CD4-positive, alpha-beta T cell (primary cell): ENCODE measurements at places on chromosomes 5 and 9.

DNA sequence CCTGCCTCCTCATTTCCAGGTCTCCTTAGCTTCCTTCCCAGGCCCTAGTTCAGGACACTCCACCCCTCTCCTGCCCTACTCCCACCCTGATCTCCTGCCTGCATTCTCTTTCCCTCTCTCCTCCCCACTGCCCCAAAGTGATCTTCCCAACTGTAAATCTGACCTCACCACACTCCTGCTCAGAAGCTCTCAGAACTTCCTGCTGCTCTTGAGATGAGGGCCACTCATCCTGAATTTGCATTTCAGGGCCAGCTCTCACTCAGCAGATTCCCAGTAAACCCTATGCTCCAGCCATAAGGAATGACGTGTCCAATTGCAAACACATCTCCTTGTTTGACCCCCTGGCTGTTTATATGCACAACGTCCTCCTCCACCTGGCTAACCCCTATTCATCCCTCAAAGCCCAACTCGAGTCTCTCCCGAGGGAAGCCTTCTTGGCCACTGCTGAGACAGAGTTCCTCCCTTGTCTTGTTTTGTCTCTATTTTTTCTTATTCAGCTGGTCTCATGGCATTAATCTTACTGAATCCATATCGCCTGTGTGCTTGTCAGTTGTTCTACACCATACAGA is 95.0 kb downstream of the NSG2 start:
- no peak for DNase-seq
- H3K4me3 ChIP-seq: no peak overlapping the region
- no peaks in the 10 kb centered on the region for H3K4me1 ChIP-seq
- H3K27ac ChIP-seq: no peak overlapping the region
- no peaks in the 10 kb centered on the region for H3K36me3 ChIP-seq
- H3K27me3 ChIP-seq: no peaks in the 10 kb centered on the region

GRCh38 chr9:117435630-117436261 is 20.9 kb upstream of the ASTN2 start:
- no peak overlapping the region for H3K4me3 ChIP-seq
- no peak overlapping the region for H3K27ac ChIP-seq
- H3K36me3 ChIP-seq: no peaks in the 10 kb centered on the region
- no peak for DNase-seq

GRCh38 chr9:2771661-2772060 is 54.4 kb downstream of the KCNV2 start:
- H3K27me3 ChIP-seq: no peaks in the 10 kb centered on the region
- H3K4me1 ChIP-seq: no peaks in the 10 kb centered on the region
- no peak for DNase-seq
- H3K4me3 ChIP-seq: no peak overlapping the region
- no peak overlapping the region for H3K27ac ChIP-seq

GRCh38 chr5:134525683-134526482 is 413 bp downstream of the JADE2 start:
- H3K27ac ChIP-seq: peak overlapping the region; percentile 70
- H3K27me3 ChIP-seq: no peaks in the 10 kb centered on the region
- peaks cover 9% of the 10 kb centered on the region for H3K36me3 ChIP-seq
- DNase-seq: peak; percentile 69

DNA sequence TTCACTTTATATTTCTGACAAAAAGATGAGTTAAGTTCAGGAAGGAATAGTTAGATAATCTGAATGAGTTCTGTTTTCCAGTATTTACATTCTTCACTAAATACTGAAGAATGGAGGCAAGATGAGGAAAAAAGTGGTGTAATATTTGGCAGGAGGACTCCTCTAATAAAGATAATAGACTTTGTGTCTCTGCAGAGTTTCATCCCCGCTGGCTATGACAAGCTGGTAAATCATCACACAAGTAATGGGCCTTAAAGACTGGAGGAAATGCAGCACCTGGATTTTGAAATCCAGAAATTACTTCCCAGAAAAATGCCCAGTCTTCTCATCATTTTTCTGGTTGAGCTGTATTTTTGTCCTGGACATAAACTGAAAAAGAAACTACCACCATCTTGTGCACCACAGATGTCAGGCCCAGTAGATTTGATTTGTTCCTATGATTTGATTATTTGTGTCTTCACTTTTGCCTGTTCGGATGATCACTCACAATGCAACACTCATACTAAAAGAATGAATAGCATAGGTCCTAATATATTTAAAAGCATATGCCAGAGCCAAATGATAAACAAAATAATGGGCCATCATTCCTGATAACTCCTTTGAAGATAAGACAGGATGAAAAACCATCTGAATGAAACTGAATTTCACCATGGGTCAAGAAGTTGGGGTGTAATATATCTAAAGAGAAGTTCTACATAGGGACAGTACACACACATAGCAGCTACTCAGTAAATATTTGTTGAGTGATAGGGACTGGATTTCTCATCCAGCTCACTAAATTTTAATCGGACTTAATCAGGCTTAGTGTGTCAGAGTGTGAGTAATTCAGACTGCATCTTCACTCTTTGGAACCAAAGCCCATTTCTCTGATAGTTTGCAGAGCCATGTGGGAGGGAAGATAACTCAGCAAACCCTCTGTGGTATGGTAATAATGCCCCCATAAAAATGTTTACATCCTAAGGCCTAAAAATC is 200.5 kb downstream of the HINT1 start:
- H3K4me1 ChIP-seq: no peaks in the 10 kb centered on the region
- H3K27ac ChIP-seq: no peak overlapping the region
- no peak overlapping the region for H3K4me3 ChIP-seq

- H3K4me3 ChIP-seq: no peak overlapping the region
- H3K27ac ChIP-seq: no peak overlapping the region
- peaks cover 14% of the 10 kb centered on the region for H3K4me1 ChIP-seq
- DNase-seq: no peak
These were observed 80.6 kb upstream of the LRRTM2 start for GRCh38 chr5:138955671-138956295.

DNA sequence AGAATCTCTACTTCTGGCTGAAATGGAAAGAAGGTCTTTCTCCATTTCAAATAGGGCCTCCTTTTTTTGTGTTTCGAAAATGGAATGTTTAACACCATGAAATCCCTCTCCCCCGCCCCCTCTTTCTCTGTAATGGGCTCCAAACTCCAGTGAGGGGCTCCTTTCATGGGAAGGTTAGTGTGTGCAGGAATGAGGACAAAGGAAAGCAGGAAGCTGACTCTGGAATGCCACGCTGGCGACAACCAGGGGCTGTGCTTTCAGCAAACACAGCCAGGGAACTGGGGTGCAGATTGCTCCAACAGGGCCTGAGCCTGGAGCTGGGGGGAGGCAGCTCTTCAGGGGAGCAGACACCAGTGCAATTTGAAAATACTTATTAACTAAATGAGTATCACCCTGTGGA is 82.8 kb downstream of the CRB2 start:
- H3K4me3 ChIP-seq: no peak overlapping the region
- DNase-seq: no peak
- no peaks in the 10 kb centered on the region for H3K4me1 ChIP-seq
- no peak overlapping the region for H3K27ac ChIP-seq
- no peaks in the 10 kb centered on the region for H3K27me3 ChIP-seq
- peaks cover 14% of the 10 kb centered on the region for H3K36me3 ChIP-seq

- no peak for DNase-seq
- no peaks in the 10 kb centered on the region for H3K36me3 ChIP-seq
- H3K27me3 ChIP-seq: peaks cover 3% of the 10 kb centered on the region
- H3K4me3 ChIP-seq: no peak overlapping the region
These were observed 92.4 kb upstream of the LIFR start for GRCh38 chr5:38648703-38649291.

DNA sequence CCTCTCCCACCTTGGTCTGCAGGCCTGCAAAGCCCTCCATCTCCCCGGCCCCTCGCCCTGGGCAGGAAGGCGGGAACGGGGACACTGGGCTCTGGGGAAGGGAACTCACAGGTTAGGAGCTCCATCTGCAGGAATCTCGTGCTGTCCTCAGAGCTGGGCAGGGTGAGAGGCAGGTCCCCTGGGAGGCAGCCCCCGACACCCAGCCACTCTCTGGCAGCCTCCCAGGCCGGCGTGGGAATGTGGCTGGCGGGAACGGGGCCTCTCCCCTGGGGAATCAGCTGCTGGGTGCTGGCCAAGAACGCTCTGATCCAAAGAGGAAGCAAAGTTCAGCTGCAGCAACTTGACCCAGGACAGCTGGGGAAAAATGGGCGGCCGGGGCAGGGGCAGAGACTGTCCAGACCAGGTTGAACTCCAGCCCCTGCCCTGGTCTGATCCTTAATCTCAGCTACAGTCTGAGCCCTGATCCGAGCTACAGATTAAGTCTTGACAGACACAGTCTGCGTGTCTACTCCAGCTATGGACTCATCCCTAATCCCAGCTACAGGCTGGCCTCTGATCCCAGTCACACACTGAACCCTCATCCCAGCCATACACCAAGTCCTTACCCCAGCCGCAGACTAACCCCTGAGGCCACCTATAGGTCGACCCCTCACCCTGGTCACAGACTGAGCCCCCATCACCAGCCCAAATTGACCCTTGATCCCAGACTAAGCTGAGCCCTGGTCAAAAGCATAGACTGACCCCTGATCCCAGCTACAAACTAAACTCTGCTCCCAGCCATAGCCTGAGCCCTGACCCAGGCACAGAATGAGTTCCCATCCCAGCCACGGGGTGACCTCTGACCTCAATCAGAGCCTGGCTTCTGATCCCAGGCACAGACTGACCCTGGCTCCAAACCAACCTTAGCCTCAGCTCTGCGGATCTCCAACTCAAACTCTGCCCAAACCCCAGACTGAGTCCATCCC is 37.3 kb upstream of the EGFL7 start:
- H3K4me1 ChIP-seq: peaks cover 10% of the 10 kb centered on the region
- H3K27me3 ChIP-seq: no peaks in the 10 kb centered on the region
- H3K4me3 ChIP-seq: no peak overlapping the region
- no peak for DNase-seq
- no peaks in the 10 kb centered on the region for H3K36me3 ChIP-seq
- no peak overlapping the region for H3K27ac ChIP-seq

DNA sequence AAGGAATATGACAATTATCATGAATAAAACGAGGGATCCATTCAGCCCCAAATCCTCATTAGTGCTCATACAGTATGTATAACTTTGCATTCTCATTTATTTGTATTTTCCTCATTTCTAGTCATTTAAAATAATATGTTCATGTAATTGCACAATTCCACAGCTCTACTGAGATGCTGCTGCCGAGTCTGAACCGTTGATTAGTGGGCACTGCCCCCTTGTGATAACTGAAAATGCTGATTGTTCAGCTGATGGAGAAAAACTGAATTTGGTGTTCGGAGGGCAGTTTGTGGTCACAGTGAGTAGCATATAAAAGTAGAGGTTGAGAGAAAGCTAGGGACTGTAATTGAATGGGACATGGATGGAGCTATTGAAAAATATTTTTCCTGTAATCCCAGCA is 12.2 kb upstream of the GPR151 start:
- H3K4me1 ChIP-seq: no peaks in the 10 kb centered on the region
- no peak overlapping the region for H3K27ac ChIP-seq
- no peaks in the 10 kb centered on the region for H3K27me3 ChIP-seq
- no peak for DNase-seq

DNA sequence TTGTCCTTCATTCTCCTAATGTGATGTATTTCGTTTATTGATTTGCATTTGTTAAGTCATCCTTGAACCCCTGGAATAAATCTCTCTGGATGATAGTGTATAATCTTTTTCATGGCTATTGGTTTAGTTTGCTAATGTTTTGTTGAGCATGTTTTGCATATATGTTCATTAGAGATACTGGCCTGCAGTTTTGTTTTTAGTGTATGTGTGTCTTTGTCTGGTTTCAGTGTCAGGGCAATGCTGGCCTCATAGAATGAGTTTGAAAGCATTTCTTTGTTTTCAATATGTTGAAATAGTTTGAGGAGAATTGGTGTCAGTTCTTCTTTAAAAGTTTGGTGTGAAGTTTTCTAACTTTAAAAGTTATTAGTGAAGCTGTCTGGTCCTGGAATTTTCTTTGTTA is 149.6 kb upstream of the ATP10B start:
- H3K4me1 ChIP-seq: no peaks in the 10 kb centered on the region
- DNase-seq: no peak
- no peak overlapping the region for H3K4me3 ChIP-seq
- no peaks in the 10 kb centered on the region for H3K36me3 ChIP-seq
- H3K27me3 ChIP-seq: no peaks in the 10 kb centered on the region

- H3K27ac ChIP-seq: no peak overlapping the region
- DNase-seq: no peak
- H3K4me1 ChIP-seq: peaks cover 63% of the 10 kb centered on the region
- H3K4me3 ChIP-seq: no peak overlapping the region
- H3K36me3 ChIP-seq: no peaks in the 10 kb centered on the region
- no peaks in the 10 kb centered on the region for H3K27me3 ChIP-seq
These were observed 192.3 kb downstream of the PALM2AKAP2 start for GRCh38 chr9:109972026-109972882.
